Stimulated activated CD8-positive, alpha-beta memory T cell treated with anti-CD3 and anti-CD28 coated beads, Interleukin-15, amount 100 ng/mL, for 1 hour (primary cell): ENCODE measurements at places on chromosomes 6 and 20.

DNA sequence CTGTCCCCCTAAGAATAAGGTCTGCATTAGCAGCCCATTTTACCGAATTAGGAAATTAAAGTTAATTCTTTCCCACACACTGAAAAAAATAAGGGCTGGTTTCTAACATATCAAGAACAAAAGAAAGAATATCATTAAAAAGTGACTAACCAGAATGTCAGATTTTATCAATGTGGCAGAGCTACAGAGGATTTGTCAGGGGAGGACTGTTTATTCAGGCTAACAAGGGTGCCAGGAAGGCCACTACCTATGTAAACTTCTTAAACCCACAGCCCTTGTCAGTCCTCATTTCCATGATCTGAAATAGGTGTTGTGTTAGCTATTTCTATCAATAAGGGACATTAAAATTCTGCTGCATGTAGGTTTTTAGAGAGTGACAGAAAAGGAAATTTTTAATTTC is 76.4 kb downstream of the BACH2 start:
- DNase-seq: no peak

DNA sequence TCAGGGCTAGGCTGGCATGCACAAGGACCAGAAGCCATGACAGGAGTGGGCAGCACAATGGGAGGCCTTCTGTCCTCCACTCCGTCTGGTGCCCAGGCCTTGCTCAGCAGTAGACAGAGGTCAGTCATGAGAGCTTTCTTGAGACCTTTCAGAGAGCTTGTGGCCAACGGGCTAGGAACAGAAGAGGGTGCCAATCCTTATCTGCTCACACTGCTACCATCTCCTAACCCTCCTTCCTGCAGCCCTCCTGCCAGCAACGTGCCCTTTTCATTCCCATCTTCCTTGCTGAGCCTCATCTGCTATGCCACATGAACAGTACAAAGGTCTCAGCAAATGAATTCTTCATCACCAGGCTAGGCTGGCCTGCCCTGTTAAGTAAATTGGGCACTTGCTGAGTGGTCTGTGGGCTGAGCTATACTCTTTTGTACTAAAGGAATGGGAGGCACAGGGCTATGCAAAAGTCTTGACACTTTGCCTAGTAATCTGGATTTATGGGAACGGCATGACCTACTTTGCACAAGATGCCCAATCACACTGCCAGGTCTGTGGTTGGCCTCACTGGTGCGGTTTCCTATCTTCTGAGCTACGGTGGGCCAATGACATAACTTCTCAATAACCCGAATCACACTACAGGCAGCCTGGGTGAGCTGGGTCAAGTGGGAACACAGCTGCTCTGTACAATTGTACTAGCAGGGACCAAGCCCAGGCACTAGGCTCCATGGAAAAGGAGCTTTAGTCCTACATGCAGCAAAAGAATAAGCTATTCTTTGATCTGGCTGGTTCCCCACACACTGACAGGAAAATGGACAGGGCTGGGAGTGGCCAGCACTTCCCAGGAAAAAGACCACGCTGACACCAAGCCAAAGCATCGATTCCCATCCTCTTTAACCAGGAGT is 47.8 kb downstream of the ELOVL5 start:
- no peak for DNase-seq

GRCh38 chr20:49587111-49587570 is 19.2 kb upstream of the PTGIS start:
- no peak for DNase-seq

GRCh38 chr6:124999105-124999764 is 37.0 kb downstream of the RNF217 start:
- DNase-seq: no peak

GRCh38 chr6:135627092-135627715 is 129.7 kb upstream of the AHI1 start:
- DNase-seq: no peak

DNA sequence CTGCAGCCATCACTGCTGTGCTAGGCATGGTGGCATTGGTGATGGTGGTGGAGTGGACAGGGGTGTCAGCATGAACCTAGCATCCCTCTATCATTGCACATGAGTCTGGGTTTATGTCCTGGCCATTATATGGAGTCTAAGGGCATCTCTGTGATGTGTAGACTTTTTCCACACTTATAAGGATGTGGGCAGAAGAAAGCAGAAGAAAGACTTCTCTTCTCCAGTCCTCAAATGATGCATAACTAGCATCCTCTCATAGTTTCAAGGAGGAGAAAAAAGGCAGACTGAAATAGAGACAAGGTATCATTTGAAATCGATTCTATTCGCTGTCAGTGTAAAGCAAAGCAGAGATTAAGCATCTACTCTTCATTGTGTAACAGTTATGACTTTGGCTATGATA is 140.0 kb upstream of the ATXN1 start:
- DNase-seq: no peak

DNA sequence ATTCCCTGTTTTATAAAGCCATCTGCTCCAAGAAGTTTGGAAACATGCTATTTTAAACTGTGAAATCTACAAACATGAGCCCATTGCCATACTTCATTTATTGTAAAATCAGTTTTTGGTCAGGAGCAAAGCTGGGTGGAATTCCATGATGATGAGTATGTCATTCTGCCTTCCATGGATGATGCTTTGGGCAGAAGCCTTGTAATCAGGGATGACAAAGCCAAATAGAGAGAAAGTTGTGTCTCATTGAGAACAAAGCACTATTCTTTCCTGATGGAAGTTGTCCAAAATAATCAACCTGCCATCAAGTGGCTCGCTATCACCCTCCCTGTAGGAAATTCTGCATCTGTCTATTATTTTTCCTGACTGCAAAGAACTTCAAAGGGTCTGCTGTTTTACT is 313.0 kb upstream of the DEFB112 start:
- DNase-seq: no peak

DNA sequence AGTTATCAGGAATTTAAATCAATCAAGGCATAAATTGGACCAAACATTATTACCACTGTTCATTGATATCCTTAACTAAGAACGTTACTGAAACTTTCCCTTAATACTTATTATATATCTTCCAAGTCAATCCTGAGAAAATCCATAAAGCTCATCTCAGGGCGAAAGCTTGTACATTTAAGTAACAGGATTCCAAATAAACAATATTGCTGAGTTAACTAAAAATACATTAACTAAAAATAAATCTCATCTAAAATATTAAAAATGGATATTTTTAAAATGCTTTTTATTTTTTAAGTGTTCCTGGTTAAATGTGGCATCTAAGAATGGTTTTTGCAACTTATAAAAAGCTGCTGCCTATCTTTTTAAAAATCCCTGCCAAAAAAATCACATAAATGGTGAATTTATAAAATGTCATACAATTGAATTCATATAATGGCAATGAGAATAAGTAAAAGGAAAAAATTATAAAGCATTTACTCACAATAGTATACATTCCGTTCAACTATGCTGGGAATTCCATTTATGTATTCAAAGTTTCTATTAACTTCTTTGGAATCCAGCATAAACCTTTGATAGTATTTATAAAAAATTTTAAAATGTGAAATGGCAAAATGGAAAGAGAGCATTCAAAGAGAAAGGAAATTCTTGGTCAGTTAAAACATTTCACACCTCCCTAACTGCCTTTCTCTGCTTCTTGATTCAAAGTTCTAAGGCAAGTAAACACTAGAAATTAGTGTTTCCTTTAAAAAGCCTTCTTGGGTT is 20.8 kb upstream of the GMDS start:
- DNase-seq: no peak
